ENCODE measurements at places on chromosomes 7 and 10.
A peak's percentile ranks its signal among the peaks of the same experiment; 100 is the strongest.

DNA sequence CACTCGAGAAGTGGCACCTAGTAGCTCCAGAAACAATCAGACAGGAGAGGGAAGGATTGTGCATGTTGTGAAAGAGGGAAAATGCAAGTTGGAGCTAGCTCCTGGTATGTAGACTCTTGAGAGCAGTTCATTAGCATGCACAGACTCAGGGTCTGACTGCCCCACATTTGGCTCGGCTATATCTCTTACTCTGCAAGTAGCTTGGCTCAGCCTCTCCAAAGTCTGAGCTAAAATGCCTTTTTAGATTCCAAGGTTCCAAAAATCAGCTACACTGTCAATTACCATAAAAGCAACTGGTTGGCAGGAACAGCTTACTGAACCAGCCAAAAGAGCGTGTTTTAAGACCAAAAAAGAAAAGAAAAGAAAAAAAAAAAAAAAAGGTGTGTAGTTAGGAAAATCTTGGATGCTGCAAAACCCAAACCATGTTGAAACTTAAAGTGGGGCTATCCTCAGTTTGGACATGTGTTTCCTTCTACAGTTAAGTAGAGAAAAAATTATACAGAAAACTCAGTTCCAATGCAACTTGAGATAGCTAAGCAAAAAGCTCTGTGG lies 65.5 kb downstream of the MKX start:
- no peak for DNase-seq

DNA sequence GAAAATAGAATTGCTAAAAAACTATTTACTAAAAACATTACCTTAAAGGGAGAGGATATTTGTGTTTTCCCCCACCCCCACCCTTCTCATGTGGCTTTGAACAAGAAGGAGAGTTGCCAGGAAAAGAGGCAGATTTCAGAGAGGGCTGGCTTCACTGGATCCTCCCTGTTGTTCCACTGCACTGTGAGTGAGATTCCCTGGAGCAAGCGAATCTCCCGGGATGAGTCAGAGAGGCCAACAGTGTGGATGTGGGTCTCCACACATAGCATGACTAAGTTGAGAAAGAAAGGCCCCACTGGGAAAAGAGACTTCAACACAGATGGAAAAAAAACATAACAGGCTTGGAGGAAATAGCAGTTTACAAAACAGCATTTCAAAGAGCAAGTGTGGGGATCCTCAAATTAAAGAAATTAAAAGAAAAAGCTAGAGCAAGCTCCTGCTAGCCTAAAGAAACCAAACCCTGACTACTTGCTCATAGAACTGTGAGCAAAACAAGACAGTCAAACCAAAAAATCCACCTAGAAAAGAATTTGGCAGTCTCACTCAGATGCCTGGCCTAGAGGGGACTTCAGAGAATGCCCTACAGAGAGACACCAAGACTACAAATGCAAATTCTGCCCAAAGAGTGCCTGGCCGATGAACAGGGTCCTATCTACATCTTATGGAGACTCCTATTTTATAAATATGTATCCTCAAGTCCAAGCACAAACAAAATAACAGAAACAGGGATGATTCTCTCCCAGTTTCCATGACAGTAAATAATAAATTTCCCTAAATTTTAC lies 3.4 kb downstream of the CAV1 start:
- peak; percentile 97 for DNase-seq

DNA sequence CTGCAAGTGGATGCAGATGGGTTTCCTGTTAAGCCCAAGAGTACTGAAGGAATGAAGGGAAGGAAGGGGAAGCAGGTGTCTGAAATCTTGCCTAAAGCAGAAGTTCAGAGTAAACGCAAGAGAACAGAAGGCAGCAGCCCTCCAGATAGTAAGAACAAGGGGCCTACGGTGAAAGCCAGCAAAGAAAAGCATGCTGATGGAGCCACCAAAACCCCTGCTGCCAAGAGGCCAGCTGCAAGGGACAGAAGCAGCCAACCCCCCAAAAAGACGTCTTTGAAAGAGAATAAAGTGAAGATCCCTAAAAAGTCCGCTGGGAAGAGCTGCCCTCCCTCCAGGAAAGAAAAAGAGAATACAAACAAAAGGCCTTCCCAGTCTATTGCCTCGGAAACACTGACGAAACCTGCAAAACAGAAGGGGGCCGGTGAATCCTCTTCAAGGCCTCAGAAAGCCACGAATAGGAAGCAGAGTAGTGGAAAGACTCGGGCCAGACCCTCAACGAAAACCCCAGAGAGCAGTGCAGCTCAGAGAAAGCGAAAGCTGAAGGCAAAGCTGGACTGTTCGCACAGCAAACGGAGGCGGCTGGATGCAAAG lies 152.5 kb downstream of the LCOR start:
- no peak for DNase-seq

DNA sequence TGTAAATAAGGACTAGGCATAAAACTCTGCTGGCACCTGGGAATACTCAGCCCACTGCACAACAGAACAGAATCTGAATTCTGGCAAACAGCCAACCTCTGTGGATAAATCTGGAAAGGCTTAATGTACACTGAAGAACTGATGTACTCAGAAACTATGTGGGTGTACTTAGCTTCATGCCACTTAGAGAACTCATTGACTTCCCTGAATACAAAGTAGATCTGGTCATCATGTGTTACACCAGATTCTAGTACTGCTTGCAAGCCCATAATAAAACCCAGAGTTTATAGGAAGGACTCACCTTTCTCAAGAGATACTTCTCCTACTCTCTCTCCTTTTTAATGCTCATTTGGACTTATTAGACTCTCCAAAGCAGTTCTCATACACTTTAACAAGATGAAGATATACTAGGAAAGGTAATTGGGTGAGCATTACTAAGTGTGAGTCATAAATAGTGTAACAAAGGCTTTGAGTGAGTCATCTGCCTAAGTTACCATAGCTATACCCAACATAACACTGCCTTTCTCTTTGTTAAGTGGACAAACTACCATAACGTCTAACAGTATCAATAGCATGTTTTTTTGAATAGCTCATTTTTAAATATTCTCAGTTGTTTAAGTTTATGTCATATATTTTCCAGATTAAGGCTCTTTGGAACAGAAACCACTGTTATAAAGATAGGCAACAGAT lies 309.1 kb downstream of the MDFIC start:
- peak; percentile 100 for DNase-seq

- DNase-seq = no peak
Measured at GRCh38 chr10:47364366-47364765, 16.2 kb downstream of the RBP3 start.

DNA sequence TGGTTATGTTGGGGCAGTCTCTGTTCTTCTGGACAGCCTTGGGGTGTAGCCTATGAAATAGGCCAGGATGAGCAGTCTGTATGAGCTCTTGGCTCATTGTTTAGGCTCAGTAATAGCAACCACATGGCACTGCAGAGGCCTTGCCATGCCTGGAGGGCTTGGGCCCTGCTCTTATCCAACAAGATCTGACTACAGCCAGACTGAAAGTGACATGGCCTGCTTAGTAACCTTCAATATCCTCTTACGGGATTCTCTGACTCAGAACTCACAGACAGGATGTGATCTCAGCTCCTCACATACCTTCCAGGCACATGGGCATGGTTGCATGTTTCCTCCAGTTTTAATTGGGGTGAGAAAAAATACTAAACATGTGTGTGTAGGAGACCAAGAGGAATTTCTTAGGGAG lies 289.3 kb downstream of the PTEN start:
- DNase-seq = peak; percentile 96

- DNase-seq = no peak
Measured at GRCh38 chr7:107613439-107613838, 33.4 kb downstream of the BCAP29 start.

DNA sequence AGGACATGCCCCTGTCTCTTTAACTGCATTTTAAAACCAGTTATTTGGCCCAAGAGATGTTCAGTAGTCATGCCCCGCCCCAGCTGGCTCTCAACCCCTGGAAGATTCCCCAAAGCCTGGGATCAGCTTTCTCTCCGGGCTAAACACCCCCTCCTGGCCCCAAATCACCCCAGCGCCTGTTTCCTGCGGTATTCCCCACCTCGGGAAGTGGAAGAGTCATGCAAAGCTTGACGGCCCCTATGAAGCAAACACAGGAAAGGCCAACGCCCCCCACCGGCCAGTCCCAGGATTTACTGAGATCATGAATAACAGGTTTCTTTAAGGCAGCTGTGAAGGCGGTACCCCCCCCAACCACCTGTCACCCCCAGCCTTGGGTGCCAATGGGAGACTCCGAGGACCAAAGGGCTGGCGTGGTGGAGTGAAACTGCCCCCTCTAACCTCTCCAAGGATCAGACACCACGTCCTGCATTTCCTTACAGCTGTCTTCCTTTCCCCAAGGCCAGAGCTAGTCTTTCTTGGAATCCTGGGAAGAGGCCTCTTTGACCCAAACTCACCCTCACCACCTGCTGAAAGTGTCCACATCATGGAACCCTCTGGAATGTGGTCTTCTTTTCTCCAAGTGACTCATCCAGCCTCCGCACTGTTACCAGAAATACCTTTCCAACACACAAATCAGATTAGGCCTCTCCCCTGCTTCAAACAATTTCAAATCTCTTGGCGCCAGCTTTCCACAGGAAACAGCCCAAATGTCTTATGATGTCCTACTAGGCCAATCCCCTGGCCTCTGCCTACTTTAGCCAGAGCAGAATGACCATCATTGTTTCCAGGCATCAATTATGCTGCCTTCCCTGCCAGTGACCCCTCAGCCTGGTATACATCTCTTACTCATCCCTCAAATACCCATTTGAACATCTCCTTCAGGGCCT lies 301.5 kb downstream of the ZEB1 start:
- no peak for DNase-seq

DNA sequence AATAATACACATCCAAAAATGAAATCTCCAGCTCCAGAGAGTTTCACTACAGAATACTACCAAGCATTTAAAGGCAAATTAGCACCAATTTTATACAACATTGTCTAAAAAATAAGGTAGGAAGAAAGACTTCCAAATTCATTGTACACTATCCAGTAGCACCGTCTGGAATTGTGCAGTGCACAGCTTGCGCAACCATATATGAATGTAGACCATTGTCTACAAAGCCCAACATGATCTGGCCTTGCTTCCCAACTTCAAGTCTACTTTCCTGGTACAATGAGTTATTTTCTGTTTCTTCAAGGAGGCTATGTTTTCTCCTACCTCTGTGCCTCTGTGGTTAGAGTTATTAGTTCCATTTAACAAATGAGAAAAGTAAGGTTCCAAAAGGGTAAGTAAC lies 115.4 kb upstream of the FOXK1 start:
- no peak for DNase-seq

GRCh38 chr10:60200012-60200681 lies 189.5 kb downstream of the ANK3 start:
- no peak for DNase-seq

DNA sequence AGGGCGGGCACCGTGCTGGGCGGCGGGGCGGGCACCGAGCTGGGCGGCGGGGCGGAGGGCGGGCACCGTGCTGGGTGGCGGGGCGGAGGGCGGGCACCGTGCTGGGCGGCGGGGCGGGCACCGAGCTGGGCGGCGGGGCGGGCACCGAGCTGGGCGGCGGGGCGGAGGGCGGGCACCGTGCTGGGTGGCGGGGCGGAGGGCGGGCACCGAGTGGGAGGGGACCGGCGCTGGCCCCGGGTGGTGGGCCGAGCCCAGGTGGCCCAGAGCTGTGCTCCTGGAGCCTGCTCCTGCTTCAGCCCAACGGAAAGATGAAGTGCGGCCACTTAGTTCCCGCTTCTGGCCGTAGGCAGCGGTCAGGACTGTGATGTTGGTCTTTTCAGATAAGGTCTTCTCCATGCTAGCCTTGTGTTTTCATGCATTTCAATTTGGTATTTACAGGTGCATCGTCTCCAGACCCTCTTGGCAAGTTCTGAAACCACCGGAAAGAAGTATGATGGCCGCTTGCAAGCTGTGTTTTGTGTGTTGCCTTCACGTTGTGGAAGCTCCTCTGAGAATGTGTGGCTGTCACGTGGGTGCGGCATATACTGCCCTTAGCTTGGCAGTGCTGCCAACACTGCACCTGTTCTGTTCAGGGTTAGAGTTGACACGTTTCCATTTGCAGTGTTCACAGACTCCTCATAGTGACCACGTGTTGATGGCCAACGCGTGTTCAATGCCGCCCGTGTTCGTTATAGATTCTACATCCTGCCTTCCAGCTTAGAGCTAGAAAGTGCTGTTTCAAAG lies 25.2 kb downstream of the IQCE start:
- no peak for DNase-seq

GRCh38 chr10:69810097-69810496 lies 8.4 kb downstream of the COL13A1 start:
- DNase-seq = no peak

DNA sequence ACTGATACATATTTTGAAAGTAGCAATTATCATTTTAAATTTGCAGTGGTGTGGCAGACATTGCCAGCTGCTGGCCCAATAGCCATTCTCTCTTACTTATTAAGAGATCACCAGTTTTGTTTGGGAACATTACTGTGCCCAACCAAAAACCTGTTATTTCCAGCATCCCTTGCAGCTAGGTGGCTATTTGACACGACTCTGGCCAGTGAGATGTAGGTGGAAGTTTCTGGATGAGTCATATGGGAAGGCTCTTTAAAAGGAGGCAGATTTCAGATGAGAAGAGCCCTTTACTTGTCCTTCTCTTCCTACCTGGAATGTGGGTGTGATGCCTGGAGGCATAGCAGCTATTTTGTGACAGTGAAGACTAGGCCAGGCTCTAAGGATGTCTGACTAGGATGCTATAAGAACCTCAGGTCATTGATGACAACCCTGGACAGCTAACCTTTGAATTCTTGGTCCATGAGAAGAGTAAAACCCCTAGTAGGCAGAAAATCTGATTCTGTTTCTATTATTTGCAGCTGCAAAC lies 77.9 kb downstream of the CARD11 start:
- DNase-seq = no peak
